Purkinje cell (primary cell): ENCODE measurements at places on chromosomes 4 and X. TPM values are rescaled to one million over a fixed set of nuclear protein-coding genes. Genes with fewer than 3 reads are reported as not detected.

TDO2 gene
- not detected in 2 replicates for polyA plus RNA-seq

VCX3A gene
- polyA plus RNA-seq: not detected in 2 replicates

PABPC1L2B gene
- 4.0 TPM in 1 of 2 replicates, not detected in the other for polyA plus RNA-seq

GAGE12D gene
- polyA plus RNA-seq: not detected in 2 replicates

ATP2B3 gene
- 12.9 and 14.6 TPM in 2 replicates for polyA plus RNA-seq

LIN54 gene
- polyA plus RNA-seq: 10.9 and 15.7 TPM in 2 replicates

POU3F4 gene
- polyA plus RNA-seq: 0.24 and 0.95 TPM in 2 replicates

UVSSA gene
- polyA plus RNA-seq: 0.48 and 0.54 TPM in 2 replicates

HUWE1 gene
- 25.5 and 33.8 TPM in 2 replicates for polyA plus RNA-seq

DCAF4L1 gene
- 0.04 and 0.15 TPM in 2 replicates for polyA plus RNA-seq

SORBS2 gene
- polyA plus RNA-seq: 0.74 and 24.5 TPM in 2 replicates

PLXNB3 gene
- polyA plus RNA-seq: not detected in 2 replicates

APOOL gene
- 21.8 and 33.4 TPM in 2 replicates for polyA plus RNA-seq

ARAP2 gene
- polyA plus RNA-seq: 240 and 335 TPM in 2 replicates

PAGE1 gene
- not detected in 2 replicates for polyA plus RNA-seq

SCML2 gene
- polyA plus RNA-seq: 2.4 and 2.6 TPM in 2 replicates

EPHA5 gene
- 118 and 136 TPM in 2 replicates for polyA plus RNA-seq

DGAT2L6 gene
- polyA plus RNA-seq: not detected in 2 replicates

BEND2 gene
- not detected in 2 replicates for polyA plus RNA-seq

NWD2 gene
- polyA plus RNA-seq: 21.9 and 25.4 TPM in 2 replicates

NUDT11 gene
- polyA plus RNA-seq: 6.3 and 17.3 TPM in 2 replicates

LEF1 gene
- polyA plus RNA-seq: 0.65 TPM in 1 of 2 replicates, not detected in the other

YTHDC1 gene
- polyA plus RNA-seq: 23.7 and 26.3 TPM in 2 replicates

ASB9 gene
- not detected in 2 replicates for polyA plus RNA-seq

TSPAN5 gene
- polyA plus RNA-seq: 65.5 and 66.0 TPM in 2 replicates

CENPVL2 gene
- 0.35 and 0.92 TPM in 2 replicates for polyA plus RNA-seq

EDA gene
- polyA plus RNA-seq: 0.52 and 3.0 TPM in 2 replicates

SHROOM2 gene
- polyA plus RNA-seq: 19.2 and 30.5 TPM in 2 replicates

UGT2B15 gene
- not detected in 2 replicates for polyA plus RNA-seq

GAB1 gene
- 2.4 and 2.8 TPM in 2 replicates for polyA plus RNA-seq

RIBC1 gene
- polyA plus RNA-seq: not detected in 2 replicates

RBM46 gene
- polyA plus RNA-seq: 0.32 TPM in 1 of 2 replicates, not detected in the other

LANCL3 gene
- polyA plus RNA-seq: 0.22 and 0.29 TPM in 2 replicates

EREG gene
- polyA plus RNA-seq: not detected in 2 replicates

GSX2 gene
- polyA plus RNA-seq: not detected in 2 replicates

TIGD4 gene
- polyA plus RNA-seq: 0.59 TPM in 1 of 2 replicates, not detected in the other

MUC7 gene
- not detected in 2 replicates for polyA plus RNA-seq

NUP62CL gene
- polyA plus RNA-seq: 2.2 and 3.8 TPM in 2 replicates

LDB2 gene
- 2.3 and 36.3 TPM in 2 replicates for polyA plus RNA-seq

FRAS1 gene
- polyA plus RNA-seq: 2.6 and 8.4 TPM in 2 replicates

COL4A6 gene
- polyA plus RNA-seq: 0.26 TPM in 1 of 2 replicates, not detected in the other

TMPRSS11A gene
- polyA plus RNA-seq: 0.60 and 1.2 TPM in 2 replicates

MRPS18C gene
- polyA plus RNA-seq: 405 and 429 TPM in 2 replicates

MID1 gene
- polyA plus RNA-seq: 33.6 and 45.1 TPM in 2 replicates

IQCM gene
- polyA plus RNA-seq: not detected in 2 replicates

TSPAN6 gene
- 4.5 and 8.6 TPM in 2 replicates for polyA plus RNA-seq

GPR173 gene
- polyA plus RNA-seq: 0.43 and 0.81 TPM in 2 replicates

IGFBP7 gene
- polyA plus RNA-seq: 1.9 and 3.6 TPM in 2 replicates

POU4F2 gene
- not detected in 2 replicates for polyA plus RNA-seq

ADH1B gene
- not detected in 2 replicates for polyA plus RNA-seq

FAM47A gene
- not detected in 2 replicates for polyA plus RNA-seq

FAM241A gene
- polyA plus RNA-seq: 0.32 and 0.81 TPM in 2 replicates

EDA2R gene
- polyA plus RNA-seq: not detected in 2 replicates

GLOD5 gene
- polyA plus RNA-seq: 3.0 TPM in 1 of 2 replicates, not detected in the other

TRIM75 gene
- polyA plus RNA-seq: not detected in 2 replicates

CYLC1 gene
- polyA plus RNA-seq: not detected in 2 replicates
